ENCODE measurements at places on chromosomes 4 and X.
A peak's percentile ranks its signal among the peaks of the same experiment; 100 is the strongest.

DNA sequence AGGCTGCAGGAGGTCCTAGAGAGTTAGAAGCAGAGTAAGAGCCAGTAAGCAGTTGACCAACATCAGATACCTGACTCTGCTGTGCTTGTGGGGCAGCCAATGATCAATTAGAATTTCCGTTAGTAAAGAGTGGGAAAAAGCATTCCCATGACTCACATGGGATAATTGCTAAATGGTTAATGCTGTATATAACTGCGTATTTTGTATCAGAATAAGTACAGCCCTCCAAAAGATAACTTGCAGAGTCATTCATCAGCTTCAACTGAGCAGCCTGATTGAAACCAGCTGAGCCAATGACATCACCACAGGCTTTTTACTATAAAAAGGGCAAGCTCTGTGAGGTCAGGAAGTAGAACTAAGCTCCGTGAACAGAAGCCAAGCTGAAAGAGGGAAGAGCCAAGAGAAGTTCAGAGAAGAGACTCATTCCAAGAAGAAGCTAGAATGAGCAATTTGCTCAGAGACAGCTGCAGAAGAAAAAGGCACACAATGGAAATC lies 67.9 kb downstream of the PPP3CA start:
- DNase-seq: peak; percentile 86

- no peak for DNase-seq
Observed at GRCh38 chr4:182250446-182250845, 7.2 kb downstream of the TENM3 start.

- no peak for DNase-seq
Observed at GRCh38 chr4:52919461-52919860, 57.3 kb downstream of the RASL11B start.

- no peak for DNase-seq
Observed at GRCh38 chrX:42567268-42567667, 210.7 kb downstream of the PPP1R2C start.

DNA sequence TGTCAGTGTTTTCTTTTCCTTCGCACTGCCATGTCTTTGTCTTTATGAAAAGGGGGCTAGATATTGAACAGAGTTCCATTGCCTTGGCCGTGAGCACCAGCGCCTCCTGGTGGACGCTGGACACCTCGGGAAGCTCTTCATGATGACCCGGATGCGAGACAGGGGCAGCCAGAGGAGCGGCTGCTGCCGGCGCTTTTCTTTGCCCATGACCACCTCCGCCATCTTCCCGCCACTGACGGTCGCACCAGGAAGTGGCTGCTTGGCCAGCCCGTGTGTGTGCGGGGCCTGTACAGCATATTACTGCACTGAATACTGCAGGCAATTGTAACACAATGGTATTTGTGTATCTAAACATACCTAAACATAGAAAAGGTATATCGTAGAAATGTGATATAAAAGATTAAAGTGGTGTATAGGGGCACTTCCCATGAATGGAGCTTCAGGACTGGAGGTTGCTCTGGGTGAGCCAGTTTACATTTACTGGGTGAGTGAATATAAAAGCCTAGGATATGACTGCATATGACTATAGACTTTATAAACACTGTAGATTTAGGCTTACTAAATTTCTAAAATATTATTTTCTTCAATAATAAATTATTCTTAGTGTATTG lies 15.8 kb upstream of the GRIA2 start:
- no peak for DNase-seq

DNA sequence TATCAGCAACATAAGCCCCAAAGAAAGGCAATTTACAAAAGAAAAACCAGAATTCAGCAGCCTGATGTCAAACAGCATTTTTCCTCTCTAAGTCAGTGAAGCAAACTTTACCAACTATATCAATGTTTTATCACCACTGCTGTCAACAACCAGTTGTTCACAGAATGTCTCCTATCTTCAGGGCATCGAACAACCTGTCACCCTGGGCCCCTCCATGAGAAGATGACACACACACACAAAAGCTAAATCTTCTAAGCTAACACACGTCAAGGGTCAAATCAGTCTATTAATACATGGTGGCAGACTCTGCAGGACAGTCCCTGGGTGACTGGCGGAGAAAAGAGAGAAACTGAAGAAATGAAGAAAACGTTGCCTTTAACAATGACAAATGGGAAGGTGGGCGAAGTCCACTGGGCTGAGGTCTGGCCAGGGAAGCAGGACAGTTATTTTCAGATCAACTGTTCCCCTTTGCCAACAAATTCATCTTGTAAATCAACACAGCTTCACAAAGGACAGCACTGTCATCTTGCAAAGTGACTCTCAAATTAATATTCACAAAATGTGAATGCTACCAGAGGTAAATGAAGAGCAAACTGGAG lies 13.0 kb downstream of the FAT1 start:
- DNase-seq: no peak

GRCh38 chr4:2943364-2944090 lies 19.7 kb downstream of the NOP14 start:
- DNase-seq: no peak

- no peak for DNase-seq
Observed at GRCh38 chrX:150566734-150567182, 1.7 kb upstream of the MTM1 start.

GRCh38 chrX:21457718-21458117 lies 83.5 kb downstream of the CNKSR2 start:
- DNase-seq: no peak

GRCh38 chr4:17995165-17995564 lies 26.4 kb downstream of the LCORL start:
- DNase-seq: no peak

DNA sequence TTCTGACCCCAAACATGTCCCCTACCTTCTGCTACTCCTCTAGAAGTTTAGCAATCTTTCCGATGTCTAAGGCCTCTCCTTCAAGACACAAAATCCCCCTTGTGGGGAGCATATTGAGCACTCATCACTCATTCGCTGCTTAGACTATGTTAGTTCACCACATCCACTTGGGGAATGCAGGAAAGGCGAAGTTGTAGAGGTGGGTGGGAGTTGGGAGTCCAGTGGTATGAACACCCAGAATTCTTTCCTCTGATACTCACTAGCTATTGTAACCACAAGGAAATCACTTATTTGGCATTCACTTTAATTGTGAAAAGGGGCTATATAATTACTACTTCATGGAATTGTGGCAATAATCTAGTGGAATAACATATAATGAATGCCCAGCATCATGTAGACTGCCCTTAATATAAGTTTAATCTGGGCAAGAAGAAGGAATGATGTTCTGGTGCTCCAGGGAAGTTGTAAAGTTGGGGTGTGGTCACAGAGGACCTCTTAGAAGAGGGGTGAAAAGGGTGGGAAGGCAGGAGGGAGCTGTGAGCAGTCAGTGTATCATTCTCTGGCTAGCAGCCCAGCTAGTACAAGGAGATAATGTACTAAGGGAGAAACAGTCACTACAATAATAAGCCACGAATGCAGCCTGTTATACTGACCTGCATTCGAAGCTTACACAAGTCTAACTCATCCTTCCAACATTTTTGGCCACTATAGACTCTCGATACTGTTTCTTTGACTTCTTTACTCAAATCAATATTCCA lies 468.2 kb upstream of the DIPK2B start:
- DNase-seq: peak; percentile 55

DNA sequence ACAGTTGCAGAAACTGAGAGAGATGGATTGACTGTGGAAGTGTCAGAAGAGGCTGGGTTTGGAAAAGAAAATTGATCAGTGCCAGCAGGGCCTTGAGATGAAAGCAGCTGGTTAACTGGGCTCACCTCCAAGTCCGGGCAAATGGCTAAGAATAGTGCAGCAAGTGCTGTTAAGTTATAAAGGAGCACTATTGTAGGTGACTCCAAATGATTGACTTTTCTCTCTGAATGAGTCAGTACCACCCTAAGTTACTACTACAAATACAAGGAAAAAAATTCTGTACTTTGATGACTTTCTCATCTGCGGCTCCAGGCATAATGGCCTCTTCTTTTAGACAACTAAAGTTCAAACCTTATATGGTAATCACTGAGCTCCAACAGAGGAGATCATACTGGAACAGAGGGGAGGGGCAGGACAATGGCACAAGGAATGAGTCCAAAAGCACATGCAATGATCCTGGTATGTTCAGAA lies 733.4 kb upstream of the INTU start:
- peak; percentile 83 for DNase-seq

DNA sequence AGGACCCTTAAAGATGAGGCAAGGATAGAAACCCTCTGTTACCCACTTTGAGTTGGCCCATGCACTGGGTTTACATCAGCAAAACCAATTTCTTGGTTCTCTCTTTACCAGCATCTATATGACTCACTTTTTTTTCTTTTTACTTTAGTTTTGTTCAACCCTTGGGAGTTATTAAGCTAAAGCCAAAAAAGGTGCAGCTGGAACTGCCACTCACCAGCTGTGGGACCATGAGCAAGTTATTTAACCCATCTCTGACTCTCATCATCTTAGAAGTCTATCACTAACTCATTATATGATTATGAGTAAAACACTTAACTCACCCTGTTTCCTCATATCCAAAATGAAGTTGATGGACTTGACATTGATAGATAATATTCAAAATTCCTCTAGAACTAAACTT lies 53.4 kb downstream of the GABRB1 start:
- no peak for DNase-seq

- DNase-seq: no peak
Observed at GRCh38 chrX:71282514-71283402, 677 bp upstream of the NONO start.

DNA sequence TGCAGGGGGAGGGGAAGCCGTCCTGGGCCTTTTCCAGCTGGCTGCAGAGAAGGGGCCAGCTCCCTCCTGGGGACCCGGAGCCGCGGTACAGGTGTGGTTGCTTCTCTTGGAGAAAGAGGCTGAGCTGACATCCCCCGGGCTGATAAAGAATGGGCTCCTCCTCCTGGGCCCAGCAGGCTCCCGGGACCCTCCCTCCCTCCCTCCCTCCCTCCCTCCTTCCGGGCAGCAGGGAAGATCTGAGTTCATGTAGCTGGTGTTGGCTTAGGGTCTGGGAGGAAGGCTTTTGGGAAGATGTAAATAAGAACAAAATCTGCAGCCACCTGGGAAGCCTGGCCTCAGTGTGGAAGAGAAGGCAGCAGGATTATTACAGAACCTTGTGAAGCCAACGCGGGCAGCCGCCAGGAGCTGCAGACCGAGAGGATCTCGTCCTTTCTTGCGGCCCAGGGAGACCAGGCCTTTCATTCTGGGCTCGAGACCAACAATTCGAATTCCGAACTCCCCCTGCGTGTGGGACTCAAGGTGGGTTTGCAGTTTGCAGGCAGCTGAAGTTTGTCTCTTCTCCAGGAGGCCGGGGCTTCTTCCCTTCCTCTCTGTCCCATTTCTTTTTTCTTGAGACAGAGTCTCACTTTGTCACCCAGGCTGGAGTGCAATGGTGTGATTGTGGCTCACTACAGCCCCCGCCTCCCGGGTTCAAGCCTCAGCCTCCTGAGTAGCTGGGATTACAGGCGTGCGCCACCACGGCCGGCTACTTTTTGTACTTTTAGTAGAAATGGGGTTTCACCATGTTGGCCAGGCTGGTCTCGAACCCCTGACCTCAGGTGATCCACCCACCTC lies at the start of gene PLCXD1:
PLCXD1 (plus strand) TSS at position 216 of the 834 bp plus-strand sequence. CDS start 2,807 bp downstream, outside the sequence.
- peak; percentile 21 for DNase-seq

DNA sequence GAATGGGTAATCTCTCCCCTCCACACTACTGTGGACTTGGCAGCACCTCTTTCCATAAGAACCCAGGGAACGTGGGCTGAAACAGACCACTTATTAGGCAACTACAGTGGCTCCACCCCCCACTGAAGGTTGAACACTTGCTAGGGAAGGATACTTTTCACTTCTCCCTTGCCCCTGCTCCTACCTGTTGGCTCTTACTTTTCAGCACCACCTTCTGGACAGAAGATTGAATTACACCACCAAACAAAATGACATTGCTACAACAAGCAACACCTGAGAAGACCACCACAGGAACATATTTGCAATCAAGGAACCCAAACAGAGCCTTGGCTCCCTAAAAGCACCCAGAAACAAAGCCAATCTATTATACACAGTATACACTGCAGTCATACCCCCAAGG lies 132.1 kb upstream of the CXCL13 start:
- no peak for DNase-seq

- no peak for DNase-seq
Observed at GRCh38 chr4:167222099-167222498, 12.2 kb downstream of the SPOCK3 start.

DNA sequence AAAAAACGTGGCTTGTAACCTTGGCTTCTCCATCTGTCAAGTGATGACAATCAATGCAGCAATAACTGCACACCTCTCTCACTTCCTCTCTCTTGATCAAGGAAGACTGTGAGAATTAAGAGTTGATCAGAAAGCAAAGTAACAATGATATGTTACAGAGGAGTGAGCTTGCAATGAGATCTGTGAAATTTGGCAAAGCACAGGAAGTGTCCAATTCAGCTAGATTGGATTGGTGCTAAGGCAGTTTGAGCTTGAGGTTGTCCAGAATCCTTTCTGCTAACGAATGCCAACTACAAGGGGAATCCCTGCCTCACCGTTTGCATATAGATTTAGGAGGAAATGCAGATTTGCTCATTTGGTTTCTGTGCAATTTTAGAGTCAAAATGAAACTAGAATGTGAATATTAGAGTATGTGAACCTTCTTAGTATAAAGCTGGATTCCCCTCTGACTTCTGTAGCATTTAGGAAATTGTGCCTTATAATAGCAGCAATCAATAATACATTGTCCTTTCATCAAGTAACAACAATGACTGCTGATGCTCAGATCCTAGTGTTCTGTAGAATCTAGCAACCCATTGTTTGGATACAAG lies 346.4 kb downstream of the PTTG2 start:
- DNase-seq: no peak

DNA sequence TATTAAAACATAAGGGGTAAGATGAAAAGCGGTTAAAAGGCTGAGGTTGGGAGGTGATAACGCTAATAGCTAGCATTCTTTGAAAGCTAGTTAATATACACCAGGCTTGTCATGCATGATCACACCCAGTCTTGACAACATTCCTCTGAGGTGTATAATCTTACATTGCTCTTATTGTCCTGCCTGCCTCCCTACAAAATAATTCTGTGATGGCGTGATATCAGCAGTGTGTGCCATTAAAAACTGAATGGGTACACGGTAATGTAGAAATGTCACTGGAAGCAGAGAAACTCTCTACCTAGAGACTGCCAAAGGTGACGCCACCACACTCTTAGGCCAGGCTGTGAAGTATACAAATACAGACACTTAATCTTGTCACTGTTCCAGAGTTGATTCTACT lies 68.1 kb downstream of the DIAPH2 start:
- no peak for DNase-seq

DNA sequence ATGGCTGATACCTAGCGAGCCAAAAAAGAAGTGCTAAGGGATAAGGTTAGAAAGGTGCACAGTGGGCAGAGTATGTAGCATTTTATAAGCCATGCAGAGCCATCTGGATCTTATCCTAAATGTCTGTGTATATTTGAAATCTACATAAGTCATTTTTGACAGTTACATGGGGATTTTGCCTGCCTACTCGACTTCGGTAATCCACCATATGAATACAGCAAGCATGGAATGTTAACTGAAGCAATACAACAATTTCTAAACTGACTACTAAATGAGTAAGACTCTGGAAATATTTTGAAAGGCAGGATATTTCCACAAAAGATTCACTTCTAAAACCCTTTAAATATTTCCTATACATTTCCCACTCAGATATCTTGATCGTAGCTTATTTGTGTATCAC lies 122.5 kb downstream of the KCNIP4 start:
- no peak for DNase-seq

- no peak for DNase-seq
Observed at GRCh38 chr4:46839128-46839527, 69.9 kb downstream of the COX7B2 start.

GRCh38 chr4:106305435-106306055 lies 10.5 kb downstream of the TBCK start:
- DNase-seq: no peak

All from AG04450 (cell line).